ENCODE measurements at places on chromosomes 5 and 9.

GRCh38 chr5:157137691-157138090 lies 5.0 kb downstream of the MED7 start:
- DNase-seq, result no peak

DNA sequence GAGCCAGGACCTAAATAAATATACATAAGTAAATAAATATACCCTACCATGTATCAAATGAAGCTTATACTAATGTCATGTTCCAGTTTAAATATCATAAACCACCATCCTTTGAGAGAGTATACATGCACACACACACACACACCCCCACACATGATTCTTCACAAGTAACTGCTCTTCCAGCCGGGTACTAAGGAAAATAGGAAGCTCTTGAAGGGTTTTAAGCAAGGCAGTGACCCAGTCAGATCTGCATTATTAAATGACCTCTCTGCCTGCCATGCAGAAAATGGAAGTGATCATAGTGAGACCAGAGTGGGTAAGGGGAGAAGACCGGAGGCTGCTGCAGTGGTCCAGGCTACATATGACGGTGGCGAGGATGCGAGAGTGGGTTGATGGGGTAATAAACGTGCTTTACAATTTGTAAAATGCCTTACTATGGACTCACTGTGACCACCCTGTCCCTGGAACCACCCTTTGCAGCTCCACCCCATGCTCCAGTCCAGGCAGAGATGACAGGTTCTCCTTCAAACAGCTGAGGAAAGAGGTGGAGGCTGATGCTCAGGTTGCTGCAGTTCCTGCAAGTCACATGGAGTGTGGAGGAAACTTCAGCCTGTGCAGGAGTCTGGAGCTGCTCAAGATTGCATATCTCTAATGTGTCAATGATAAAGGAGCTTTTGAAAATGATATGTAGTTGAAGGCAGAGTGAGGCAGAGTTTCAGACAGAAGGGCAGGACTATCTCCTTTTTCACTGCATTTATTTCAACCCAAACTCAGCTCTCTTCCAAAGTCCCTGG lies 38.8 kb upstream of the NDFIP1 start:
- no peak for DNase-seq

GRCh38 chr5:158943569-158943968 lies 156.1 kb downstream of the EBF1 start:
- no peak for DNase-seq

DNA sequence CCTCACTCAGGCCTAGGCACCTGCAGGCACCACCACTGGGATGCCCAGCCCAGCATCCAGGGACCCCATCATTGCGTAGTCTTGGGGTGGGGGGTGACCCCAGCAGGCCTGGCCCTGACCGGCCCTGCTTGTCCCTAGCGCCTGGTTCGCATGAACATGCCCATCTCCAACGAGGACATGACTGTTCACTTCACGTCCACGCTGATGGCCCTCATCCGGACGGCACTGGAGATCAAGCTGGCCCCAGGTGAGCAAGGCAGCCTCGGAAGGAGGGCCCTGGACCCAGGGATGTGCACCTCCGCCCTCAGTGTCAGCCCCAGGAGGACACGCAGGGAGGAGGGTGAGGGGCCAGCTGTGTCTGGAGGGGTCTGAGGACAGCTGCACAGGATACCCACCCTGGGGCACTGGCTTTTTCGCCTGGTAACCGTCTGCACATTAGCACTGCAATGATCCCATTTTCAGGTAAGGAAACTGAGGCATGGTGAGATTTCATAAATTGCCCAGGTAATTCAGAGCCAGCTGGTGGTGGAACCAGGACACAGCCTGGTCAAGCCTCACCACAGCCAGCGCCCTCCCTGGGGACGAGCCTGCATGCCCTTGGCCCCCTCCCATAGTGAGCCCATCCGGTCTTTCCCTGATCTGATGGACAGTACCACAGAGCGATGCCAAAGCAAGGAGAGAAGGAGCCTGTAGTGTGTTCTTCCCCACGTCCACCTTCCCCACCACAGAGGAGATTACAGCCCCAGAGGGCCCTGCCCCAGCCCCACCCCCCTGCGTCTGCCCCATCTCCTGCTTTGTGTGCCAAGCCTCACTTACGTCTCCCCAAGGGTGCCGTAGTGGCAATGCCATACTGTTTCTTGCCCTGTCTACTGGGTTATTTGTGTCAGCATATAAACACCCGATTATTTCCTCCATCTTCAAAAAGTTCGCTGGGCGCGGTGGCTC lies 228.3 kb downstream of the CACNA1B start:
- no peak for DNase-seq

DNA sequence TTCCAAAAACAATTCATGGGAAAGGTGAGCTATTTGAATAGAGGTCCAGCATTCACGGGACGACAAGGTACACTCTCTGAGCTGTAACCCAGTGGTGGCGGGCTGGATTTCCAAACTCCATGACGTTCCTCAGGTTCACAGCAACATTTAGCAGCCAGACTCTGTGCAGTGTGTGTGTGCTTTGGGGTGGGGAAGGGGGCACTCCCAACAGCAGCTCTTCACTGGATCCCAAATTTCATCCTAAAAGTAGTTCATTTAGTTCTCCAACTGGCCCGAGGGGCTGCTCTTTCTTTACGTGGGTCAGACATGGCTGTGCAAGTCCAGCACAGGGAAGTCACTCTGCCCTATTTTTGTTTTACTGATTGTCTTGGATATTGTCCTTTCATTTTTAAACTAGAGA lies 98.0 kb upstream of the IRX2 start:
- DNase-seq, result no peak
